ENCODE measurements at places on chromosomes 11 and 22.

GRCh38 chr11:44104481-44105294 is 9.2 kb downstream of the EXT2 start:
- DNase-seq: no peak

DNA sequence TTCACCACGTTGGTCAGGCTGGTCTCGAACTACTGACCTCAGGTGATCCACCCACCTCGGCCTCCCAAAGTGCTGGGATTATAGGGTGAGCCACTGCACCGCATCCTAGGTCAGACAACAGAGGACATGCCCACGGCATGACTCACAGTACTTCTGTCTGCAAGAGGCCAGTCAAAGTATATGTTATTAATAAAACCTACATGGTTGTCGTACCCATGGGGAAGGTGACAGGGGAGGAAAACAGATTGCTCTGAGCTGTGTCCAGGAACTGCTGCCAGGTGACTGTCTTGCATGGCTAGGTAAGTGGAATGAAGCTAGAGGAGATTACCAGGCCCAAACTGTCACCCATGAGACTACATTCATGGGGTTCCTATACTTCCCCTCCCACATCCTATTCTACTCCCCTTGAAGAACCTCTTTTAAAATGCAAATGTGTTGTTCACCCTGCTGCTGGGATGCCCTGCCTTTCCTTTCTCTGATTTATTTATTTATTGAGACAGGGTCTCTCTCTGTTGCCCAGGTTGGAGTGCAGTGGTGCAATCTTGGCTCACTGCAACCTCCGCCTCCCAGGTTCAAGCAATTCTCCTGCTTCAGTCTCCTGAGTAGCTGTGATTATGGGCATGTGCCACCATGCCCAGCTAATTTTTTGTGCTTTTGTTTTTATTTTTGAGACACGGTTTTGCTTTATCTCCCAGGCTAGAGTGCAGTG is 2.0 kb upstream of the NLRX1 start:
- DNase-seq: no peak

DNA sequence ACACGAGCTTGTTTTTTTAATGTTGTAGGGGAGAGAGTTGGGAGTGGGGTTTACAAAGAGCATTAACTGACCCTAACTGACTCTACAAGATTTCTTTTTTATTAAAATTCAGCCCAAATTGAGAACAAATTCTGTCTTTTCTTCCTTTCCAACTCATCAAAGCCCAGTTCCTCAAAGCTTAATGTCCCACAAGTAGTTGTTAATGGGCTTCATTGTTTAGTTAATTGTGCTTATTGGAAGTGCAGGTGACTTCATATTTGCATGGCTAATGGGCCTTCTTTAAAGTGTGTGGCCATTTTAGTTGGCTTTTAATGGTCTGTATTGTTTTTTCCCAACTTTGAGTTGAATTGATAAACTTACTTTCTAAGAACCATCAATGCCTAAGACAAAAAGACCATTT is 39.8 kb downstream of the MPPED2 start:
- DNase-seq: no peak

- no peak for DNase-seq
Measured at GRCh38 chr11:31772412-31772811, 38.7 kb downstream of the PAX6 start.

DNA sequence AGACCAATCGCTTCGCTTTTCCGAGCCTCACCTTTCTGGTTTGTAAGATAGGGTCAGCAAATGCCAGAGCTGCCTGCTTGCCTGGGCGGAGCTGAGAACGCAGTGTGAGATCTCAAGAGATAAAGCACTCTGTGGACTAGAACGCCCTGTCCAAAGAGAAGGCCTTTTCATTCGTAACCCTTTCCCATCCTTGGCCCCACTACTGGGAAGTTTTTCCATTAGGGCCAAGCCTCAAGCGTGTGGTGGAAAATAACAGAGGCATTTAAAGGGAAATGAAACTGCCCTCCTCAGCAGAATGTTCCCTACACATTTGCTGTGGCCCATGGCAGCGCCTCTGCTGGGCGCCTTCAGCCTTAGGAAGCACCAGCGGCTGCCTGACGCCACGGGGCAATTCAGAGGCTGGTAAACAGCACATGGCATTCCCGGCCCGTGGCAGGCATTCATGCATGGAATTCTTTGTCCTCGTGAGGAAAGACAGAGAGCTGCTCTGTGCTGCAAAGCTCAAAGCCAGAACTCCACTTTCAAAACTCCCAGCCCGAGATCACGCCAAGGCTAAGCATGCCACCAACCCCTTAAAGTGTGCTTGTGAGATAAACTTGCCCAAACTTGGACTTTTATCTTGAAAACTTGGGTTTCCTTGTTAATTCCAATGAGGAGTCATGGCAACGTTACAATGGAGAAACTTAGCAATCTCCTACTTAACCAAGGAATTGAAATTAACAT is 38.1 kb downstream of the AHNAK start:
- no peak for DNase-seq

- DNase-seq: no peak
Measured at GRCh38 chr11:86192519-86193257, 51.9 kb upstream of the EED start.

GRCh38 chr22:50204571-50204970 is 3.8 kb downstream of the SELENOO start:
- no peak for DNase-seq

DNA sequence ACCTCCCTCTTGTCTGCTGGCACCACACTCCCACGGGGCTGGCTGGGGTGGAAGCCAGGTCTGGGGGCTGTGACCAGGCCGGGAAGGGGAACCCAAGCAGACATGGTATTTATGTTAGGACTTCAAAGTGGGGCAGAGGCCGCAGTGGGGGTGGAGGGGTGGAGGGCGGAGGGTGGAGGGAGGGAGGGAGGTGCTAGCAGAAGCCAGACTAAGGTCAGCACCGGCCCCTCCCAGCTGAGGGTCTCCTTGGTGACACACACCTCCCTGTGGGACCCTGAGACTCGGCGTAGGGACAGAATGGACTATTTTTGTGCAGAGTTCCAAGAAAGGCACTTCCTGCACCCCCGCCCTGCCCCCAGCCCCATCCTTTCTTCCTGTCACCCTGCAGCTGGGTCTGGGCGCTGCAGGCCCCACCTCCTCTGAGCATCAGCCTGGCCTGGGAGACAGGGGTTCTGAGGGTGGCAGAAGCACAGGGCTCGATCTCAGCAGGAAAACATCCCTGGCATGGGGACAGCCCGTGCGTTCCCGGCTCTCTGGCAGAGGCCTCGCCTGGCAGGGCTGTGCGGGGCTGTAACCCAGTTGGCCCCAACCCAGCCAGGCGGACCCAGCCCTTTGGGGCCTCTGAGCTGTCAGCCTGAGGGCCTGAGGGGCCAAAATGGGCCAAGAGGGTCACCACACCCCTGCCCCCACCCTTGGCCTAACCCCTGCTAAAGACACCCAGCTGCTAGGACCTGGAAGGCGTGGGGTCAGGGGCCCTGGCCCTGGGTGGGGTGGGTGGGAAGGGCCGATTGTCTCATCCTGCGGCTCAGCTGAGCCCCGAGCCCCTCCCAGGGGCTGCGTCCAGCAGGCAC is 9.6 kb upstream of the CD248 start:
- DNase-seq: no peak

- DNase-seq: no peak
Measured at GRCh38 chr22:22074634-22075381, 92.2 kb upstream of the TOP3B start.

GRCh38 chr22:33180356-33180755 is 122.2 kb upstream of the SYN3 start:
- no peak for DNase-seq

DNA sequence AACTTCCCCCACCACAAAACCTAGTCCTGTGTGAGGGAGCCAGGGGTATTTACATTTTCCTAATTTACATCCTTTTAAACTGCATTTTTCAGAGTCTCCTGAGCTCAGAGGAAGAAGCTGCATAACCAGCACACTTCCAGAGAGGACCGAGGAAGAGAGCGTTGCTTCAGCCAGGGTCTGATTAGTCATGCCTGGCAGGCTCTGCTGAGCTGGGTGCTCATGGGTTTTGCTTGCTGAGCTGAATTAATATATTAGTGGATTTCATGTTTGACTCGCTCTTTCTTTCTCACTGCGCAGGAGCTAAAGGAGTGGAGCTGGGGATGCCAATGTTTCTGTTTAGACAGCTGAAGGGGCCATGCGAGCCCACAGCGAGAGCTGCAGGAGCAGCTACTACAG is 539.3 kb upstream of the B3GAT1 start:
- no peak for DNase-seq

DNA sequence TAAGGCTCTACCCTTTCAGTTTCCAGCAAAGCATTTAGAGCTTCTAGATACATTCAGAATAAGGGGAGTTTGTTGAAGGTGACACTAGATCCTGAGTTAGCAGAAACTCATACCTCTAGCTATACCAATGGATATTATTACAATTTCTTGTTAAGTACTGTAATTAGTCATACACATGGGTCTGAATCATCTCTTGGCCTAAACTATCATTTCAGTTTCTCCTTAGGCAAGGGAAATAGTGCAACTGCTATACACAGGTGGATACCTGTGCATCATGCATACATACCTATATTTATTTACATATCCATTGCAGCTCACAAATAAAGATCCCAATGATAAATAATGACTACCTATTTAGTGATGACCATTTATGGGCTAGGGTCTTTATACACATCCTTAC is 45.1 kb upstream of the PAX6 start:
- no peak for DNase-seq

DNA sequence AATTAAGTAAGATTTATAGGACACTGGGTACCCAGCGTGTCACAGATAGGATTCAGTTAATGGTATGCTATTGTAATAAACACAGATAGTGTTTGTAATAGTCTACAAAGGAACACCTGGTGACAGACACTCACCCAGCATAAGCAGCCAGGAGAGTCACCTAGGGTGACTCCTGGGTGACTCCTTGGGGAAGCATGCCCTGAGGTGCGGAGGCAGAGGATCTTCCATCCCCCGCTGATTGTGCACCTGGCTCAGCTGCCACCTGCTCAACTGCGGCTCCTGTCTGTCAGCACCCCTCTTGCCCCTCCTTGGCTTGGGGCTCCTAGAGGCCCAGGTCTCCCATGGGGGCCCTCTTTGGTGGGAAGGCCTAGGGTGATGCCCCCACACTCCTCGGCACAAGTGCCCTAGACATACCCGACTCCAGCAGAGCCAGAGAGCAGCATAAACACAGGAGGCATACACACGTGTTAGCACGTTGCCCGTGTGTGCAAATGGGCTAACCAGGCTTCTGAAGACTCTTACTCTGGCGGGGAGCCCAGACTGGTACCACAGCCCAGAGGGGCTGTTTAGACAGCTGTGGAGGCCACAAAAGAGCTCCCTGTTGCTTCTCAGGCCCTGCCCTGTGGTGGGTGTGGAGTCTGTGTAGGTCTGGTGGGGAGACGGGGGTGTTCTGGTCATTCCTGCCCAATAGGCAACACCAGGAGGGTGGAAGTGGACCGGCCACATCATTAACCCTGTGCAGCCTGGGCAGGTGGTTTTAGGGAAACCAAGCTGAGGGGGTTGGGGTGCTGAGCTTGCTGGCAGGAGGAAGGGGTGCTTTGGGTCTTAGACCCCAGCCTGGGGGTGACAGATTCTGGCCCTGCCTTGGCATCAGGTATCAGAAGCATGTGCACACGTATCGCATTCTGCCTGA is 3.0 kb downstream of the INPPL1 start:
- DNase-seq: no peak

GRCh38 chr11:40230821-40231220 is 1228.6 kb downstream of the LRRC4C start:
- no peak for DNase-seq

DNA sequence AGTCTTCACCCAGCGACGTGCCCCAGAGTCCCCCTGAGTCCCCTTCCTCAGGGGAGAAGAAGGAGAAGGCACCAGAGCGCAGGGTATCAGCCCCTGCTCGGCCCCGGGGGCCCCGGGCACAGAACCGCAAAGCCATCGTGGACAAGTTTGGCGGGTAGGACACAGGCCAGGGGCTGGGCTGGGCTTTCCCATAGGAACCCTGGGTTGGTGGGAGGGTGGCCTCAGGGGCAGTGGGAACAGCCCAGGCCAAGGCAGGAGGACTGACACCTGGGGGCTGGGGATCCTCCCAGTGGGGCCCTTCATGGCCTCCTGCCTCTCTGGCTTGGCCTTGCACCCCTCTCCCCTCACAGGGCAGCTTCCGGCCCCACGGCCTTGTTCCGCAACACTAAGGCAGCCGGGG is 8.5 kb downstream of the SMTNL1 start:
- DNase-seq: no peak

- no peak for DNase-seq
Measured at GRCh38 chr11:10117709-10118351, 176.2 kb downstream of the SBF2 start.

GRCh38 chr11:122405547-122406341 is 249.8 kb upstream of the UBASH3B start:
- no peak for DNase-seq

DNA sequence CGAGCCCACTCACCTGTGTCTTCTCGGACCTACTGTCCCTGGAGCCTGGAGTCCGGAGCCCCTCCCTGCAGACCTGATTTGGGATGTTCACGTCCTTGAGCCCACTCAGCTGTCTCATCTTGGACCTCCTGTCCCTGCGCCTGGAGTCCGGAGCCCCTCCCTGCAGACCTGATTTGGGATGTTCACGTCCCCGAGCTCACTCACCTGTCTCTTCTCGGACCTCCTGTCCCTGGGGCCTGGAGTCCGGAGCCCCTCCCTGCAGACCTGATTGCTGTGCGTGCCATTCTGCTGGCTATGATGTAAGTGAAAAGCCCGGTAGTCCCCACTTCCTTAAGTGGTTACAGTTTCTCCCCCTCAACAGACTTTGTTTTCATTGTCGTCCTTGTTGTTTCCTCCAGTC is 867.1 kb downstream of the BRD1 start:
- DNase-seq: peak; percentile 40

DNA sequence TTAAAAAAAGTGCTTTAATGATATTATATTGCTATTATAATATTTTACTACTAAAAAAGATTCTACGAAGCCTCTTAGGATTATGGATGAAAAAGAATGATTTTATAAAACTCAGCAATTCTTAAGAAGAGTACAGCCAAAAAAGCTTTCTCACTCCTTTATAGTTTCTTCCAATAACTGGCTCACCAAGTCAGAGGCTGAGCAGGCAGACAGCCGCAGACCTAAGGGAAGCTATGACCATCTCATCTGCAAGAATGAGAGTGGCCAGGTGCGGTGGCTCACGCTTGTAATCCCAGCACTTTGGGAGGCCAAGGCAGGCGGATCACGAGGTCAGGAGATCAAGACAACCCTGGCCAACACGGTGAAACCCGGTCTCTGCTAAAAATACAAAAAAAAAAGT is 12.7 kb upstream of the EMID1 start:
- DNase-seq: no peak

- no peak for DNase-seq
Measured at GRCh38 chr22:26751217-26751616, 93.8 kb downstream of the MIAT start.

DNA sequence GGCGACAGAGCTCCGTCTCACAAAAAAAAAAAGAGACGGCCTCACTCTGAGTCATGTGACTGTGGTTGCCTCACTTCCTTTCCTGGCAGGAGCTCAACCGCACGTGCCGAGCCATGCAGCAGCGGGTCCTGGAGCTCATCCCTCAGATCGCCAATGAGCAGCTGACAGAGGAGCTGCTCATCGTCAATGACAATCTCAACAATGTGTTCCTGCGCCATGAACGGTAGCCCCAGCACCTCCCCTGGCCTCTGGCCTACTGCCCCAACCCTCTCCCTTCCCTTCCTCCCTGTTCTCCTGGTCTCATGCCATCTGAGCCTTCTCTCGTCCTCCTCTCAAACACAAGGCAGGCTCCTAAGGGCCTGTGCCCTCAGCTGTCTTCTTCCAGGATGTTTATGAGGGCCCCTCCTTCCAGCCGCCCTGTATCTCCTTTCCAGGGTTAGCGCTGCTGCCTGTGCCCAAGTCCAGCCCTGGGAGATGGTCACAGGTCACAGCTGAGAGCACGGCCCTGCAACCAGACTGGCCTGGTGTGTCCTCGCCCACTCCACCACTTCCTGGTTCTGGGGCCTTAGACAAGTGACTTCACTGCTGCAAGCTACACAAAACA is 30.7 kb downstream of the TOM1 start:
- DNase-seq: no peak

GRCh38 chr11:35003658-35004057 is 87.2 kb downstream of the PDHX start:
- DNase-seq: no peak
